GM18507 (cell line): ENCODE measurements at places on chromosomes 4 and X.

DNA sequence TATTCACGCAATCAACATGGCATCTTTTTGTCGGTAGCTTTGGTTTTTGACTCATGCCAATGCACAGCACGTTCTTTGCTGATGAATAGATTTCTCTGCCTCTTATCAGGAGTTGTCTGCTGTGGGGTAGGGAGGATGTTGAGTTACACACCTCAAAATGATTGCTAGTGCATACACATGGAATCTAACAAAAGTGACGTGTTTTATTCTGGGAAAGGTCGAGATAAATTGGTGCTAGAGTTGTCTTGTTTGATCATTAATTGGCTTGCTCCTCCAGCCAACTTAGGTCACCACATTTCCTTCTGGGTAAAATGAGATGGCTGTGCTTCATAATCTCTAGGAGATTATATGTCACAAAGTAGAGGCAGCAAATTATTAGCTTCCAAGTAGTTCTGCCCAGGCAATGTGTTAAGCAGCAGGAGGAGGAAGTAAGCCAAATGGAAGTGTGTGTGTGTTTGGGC, 3.9 kb downstream of the RAB9A start:
- DNase-seq = no peak

DNA sequence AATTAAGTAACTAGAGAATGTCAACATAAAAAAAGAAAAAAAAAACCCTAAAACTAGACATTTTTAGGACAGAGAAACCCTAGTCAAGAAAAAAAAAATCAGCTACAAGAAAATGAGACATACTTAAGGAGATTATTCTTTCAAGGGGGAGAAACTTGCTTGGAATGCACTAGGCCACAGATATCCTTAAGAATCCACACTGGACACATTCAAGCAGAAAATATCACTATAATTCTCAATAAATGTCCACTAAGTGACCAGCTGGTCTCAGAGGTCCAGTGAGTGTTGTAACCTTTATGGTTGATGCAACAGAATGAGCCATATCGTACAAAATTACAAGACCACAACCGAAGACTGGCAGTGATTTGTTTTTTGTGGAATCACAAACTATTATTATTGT, 15.6 kb upstream of the IBSP start:
- DNase-seq = no peak

- DNase-seq = no peak
Measured at GRCh38 chrX:103797691-103798090, 21.1 kb downstream of the PLP1 start.

- no peak for DNase-seq
Measured at GRCh38 chr4:95086551-95086950, 328.8 kb downstream of the BMPR1B start.

- DNase-seq = no peak
Measured at GRCh38 chrX:133302775-133303445, 84.8 kb upstream of the TFDP3 start.

DNA sequence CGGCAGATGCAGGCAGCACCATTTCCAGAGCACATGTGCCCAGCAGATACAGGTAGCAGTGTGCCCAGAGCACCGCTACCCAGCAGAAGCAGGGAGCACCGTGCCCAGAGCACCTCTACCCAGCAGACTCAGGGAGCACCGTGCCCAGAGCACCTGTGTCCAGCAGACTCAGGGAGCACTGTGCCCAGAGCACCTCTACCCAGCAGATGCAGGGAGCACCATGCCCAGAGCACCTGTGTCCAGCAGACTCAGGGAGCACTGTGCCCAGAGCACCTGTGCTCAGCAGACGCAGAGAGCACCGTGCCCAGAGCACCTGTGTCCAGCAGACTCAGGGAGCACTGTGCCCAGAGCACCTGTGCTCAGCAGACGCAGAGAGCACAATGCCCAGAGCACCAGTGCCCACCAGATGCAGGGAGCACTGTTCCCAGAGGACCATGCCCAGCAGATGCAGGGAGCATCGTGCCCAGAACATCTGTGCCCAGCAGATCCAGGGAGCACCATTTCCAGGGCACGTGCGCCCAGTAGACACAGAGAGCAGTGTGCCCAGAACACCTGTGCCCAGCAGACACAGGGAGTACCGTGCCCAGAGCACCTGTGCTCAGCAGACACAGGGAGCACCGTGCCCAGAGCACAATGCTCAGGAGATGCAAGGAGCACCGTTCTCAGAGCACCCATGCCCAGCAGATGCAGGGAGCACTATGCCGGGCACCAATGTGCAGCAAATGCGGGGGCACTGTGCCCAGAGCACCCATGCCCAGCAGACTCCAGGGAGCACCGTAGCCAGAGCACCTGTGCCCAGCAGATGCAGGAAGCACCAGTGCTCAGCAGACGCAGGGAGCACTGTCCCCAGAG, 236.4 kb downstream of the DHRSX start:
- DNase-seq = no peak

- no peak for DNase-seq
Measured at GRCh38 chrX:87006561-87006960, 511.0 kb upstream of the KLHL4 start.

DNA sequence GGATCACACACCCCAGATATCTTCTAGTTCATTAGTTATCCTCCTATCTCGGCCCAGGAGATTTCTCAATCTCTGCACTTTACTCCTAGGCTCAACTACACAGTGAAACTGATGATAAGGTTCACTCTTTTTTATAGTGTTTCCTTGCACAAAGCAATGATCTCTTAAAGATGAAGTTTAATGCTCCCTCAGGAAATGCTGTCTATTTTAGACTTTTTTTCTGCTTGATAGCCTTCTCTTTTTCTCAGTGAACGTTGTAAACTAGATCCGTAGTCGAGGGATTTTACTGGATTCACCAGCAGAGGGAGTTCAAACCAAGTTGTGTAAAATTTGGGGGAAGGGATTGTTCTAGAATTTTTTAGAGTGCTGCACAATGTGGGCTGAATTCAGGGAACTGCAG, 269.6 kb downstream of the GBA3 start:
- DNase-seq = no peak

GRCh38 chr4:95178938-95179337, 369.8 kb downstream of the UNC5C start:
- no peak for DNase-seq

DNA sequence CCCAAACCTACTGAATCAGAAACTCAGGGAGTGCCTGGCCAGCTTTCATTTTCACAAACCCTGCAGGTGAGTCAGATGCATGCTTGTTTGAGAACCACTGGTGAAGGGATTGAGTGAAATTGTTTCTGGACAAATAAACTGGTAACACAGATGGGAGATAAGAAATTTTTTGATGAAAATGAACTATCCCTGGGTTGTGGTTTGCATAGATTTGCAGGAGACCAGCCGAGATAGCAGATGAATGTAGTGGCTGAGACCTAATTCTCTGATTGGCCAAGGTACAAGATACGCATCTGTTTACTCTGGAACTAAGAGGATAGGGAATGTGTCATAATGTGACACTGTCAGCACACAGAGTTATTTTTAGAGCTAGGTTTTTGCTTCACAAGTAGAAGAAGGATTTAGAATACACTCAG, 117.8 kb upstream of the NOCT start:
- no peak for DNase-seq

DNA sequence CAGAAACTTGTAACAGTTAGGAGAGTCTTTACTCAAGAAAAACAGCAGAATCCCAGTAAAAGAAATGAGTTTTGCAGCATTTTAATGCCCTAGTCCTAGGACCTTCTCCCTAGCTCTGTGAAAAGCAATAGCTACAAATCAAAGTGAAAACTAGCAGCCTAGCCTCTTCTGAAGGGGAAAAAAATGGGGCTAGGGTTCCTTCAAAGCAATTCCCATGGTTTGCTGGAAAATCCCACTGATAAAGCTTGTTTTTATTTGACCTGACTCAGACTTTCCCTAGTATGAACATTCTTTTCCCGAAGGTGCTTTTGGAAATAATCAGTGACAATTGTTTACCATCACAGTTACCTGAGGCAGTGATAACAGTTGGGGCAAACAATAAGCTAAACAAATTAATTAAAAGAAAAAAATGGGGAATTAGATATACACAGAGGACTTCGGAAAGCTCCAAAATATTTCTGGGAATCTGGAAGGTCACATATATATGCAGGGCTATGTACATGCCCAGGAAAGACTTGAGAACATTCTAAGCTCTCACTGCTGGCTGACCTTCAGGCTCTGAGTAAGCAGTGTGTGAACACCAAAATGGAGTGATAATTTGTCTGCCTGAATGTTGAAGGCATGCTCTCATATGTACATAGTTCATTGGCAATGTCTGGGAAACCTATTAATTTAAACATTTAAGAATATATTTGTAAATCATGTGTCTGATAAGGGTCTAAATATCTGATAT, 285.9 kb downstream of the KCTD8 start:
- DNase-seq = no peak

- DNase-seq = no peak
Measured at GRCh38 chrX:143669395-143669794, 33.5 kb upstream of the SLITRK4 start.

GRCh38 chr4:78754872-78755271, 21.3 kb upstream of the BMP2K start:
- no peak for DNase-seq

DNA sequence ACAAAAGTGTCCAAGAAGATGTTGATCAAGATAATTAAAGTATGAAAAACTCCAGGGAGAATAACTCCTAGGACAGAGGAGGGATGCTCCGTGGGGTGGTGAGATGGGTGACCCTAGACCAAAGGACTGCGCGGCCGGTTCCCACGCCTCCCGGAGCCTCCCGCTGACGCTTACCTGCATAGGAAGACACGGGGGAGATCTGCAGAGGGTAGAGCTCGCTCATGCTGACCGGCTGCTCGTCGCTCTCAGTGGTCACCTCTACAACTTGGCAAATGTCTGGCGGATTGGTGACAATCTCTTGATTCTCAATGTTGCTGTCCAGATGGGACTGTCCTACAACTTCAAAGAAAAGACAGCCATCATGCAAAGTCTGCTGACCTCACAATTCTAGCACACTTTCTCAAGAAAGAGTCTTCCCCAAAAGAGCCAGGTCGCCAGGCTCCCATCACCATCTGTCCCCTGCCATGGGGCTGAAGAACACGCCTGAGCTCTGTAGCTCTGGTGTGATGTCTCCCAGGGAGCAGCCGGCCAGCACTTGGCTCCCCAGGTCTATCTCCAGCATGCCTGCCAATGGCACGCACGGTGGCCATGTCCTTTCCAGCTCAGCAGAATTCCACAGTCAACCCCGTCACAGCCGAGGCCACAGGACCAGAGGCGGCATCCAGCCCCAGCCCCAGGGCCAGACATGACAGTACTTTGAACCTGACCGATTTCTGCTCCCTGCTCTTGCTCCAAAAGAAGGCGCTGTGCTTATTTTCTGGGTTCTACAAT, 75.4 kb downstream of the IRF2 start:
- DNase-seq = no peak

DNA sequence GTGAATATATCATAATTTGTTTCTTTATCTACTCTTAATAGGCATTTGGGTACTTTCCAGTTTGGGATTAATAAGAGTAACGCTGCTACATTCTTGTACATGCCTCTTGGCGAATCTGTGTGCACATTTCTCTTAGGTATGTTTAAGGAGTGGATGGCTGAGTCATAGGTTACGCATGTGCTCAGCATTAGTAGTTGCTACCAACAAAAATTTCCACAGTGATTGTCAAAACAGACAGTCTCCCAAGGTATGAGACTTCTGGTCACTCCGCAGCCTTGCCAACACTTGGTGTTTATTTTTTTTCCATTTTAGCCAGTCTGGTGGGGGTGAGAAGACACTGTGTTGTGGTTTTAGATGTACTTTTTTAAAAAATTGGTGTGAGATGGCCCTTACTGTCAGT, 44.6 kb downstream of the FGFBP1 start:
- no peak for DNase-seq

DNA sequence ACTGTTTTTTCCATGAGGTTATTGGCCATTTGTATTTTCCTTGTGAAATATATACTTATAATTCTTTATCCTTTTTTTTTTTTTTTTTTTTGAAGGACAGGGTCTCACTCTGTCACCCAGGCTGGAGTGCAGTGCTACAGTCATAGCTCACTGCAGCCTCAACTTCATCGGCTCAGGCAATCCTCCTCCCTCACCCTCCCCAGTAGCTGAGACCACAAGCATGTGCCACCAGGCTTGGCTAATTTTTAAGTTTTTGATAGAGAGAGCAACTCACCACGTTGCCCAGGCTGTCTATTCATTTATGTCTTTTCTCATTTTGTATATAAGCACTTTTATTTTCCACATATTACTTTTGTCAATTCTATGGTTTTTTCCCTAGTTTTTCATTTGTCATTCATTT, 16.8 kb downstream of the RBPJ start:
- no peak for DNase-seq

GRCh38 chrX:65697915-65698796, 30.7 kb downstream of the MSN start:
- DNase-seq = no peak

- DNase-seq = no peak
Measured at GRCh38 chr4:77177199-77177598, 20.2 kb downstream of the CCNG2 start.

DNA sequence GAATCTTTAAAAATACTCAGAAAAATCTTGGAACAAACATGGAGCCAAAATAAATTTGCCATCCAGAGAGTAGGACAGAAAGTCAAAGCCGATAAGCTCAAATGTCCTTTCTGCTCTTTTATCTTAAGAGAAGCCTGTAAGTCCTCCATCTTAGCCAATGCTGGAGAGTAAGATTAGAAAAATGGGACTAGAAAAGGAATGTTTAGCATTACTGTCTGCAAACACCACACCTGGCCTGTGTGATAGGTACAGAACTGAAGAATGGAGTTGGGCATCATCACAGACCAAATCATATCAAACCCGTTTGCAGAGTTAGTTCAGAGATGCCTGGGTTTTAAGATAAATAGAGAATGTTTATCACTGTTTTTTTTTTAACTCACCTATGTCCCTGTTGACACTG, 10.5 kb upstream of the SLC39A8 start:
- DNase-seq = no peak

DNA sequence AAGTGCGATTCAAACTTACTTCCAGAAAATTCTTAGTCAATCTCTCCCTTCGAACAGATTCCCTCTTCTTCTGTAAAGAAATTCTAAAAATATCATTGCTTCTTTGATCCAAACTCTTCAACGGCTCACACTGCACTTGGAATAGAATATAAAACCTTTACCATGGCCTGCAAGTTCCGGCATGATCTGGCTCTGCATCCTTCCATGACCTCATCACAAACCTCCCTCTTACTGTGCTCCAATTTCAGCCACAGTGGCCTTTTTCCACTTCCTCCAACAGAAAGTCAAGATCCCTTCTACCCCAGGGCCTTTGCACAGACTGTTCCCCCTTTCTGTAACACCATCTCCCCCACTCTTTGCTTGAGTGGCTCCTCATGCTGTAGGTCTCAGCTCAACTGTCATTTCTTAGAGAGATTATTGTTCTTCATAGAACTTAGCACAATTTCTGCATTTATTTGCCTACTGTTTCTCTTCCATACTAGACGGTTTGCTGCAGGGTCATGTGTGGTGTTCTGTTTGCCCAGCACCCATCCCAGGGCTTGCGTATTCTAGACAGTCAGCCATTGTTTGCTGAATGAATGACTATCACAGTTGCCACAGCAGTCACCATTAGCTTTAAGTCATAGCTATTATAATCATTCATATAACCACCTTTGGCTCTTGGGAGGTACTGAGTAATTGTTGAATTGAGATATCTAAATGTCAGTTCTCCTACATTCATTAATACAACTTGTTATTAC, 1.9 kb upstream of the STOX2 start:
- DNase-seq = no peak

GRCh38 chr4:14513471-14513870, 488.8 kb upstream of the CPEB2 start:
- no peak for DNase-seq
